Stimulated activated CD4-positive, alpha-beta T cell treated with anti-CD3 and anti-CD28 coated beads, Interleukin-2, amount 100 ng/mL, for 4 hours (primary cell): ENCODE measurements at places on chromosomes 12 and 14.

GRCh38 chr12:93125126-93125525 is 196.0 kb upstream of the EEA1 start:
- no peak for DNase-seq

- no peak for DNase-seq
Observed at GRCh38 chr14:23563473-23564180, 4.0 kb downstream of the AP1G2 start.

GRCh38 chr12:67852701-67853100 is 136.5 kb upstream of the IFNG-AS1 start:
- DNase-seq: no peak

DNA sequence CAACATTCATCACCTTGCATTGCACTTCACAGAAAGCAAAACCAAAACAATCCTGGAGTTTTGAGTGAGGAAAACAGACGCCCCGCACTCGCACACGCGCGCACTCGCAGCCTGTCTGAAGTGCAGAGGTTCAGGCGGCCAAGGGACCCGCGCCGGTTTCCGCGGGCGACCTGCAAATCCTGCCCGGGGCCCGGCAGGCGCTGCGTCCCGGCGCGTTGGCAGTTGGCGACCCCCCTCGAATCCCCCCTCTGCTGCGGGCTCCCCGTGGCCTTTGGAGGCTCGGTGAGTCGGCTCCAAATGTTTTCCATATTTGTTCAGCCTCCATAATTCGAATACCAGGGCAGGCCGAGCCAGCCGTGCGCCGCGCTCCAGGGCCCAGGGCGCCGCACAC is at the start of gene SSPN:
Gene SSPN, plus strand, starts transcription at position 324 of the 391 bp plus-strand sequence. CDS start 100 bp downstream, outside the sequence.
- DNase-seq: no peak

DNA sequence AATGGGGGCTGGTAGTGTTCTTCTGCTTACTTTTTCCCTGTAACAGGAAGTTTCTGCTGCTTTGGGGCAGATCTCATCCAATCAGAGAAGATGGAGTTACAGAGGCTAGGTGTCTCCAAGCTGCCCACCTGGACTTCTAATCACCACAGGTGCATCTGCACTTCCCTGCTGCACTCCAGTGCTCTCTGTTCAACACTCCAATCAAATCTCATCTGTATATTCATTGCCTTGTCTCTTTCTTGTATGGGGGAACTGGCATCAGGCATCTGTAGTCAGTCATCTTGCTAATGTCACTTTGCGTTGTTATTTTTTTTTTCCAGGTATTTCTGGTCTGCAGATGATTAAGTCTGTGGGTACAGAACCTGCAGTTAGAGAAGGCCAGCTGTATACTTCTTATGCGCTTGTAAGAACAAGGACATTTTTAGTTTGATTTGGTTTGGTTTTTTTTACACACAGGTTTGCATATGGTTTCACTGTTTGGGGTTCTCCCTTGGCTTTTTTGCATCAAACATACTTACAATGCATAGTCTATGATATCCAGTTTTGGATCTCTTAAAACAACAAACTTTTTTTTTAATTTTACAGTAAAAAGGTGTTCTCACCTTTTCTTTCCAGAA is 116.0 kb downstream of the METTL25 start:
- DNase-seq: no peak

DNA sequence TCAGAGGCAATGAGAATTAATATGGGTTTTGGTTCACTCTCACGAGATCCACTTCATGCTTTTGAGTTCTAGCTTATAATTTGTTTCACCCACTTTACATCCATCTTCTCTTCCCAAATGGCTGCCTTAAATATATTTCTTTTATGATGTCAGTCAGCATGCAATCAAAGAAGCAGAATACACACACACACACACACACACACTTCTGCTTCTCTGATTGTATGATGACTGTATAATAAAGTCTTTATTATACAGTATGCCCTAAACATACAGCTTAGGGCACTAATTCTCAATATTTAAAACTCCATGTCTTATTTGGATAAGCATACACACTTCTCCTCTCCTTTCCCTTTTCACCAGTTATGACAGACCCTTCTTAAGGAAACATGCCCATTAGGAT is 6.7 kb upstream of the ETV6 start:
- no peak for DNase-seq

DNA sequence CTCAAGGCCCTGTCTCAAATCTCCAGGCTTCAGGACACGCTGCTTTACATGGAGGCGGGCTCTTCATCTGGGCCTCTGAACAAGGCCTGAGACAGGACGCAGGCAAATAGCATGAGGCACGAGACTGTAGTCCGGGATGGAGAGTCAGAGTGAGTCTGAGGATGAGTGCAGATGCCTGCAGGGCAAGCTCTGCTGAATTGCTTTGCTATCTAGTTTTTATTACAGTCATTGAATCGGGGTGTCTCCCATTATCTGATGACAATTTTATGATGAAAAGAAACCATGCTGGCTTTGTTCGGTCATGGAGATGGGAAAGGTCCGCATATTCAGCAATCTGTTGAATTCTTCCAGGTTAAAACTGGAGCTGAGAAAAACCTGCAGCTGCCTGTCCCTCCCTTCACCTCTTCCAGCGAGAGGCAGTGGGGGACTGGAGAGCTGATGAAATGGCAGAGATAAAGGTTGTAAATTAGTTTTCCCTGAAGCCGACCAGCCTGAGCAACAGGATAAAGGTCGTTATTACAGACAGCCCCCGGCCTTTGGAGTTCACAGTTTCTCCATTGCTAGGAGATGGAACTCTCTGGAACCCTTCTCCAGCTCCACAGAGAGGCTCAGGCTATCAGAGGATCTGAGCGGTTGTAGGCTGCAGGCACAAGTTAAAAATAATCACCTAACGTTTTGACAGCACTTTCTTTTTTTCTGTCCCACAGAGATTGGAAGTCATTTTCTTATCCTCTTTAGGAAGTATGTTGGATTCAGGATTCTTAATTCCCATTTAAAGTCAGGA is 1.3 kb upstream of the ADGRD1 start:
- no peak for DNase-seq

DNA sequence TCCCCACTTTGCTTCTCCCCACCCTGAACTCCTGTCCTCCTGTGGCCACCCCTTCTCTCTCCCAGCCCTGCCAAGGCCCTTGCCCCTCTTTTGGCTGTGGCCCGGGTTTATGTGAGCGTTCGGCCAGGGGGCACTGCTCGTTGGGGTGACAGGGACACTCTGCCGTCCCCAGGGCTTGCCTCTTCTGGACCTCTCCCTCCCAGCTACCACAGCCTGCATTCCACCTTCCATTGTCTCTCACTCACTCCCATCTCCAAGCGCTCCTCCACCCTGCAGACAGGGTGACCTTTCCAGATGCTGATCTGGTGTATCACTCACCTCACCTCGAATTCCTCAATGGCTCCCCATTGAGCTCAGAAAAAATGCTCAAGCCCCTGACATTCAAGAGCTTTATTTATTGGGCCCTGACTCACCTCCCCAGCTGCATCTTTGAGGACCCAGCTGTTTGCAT is 1.4 kb downstream of the SERPINA9 start:
- no peak for DNase-seq

GRCh38 chr14:82113710-82114109 is 580.1 kb upstream of the SEL1L start:
- no peak for DNase-seq

DNA sequence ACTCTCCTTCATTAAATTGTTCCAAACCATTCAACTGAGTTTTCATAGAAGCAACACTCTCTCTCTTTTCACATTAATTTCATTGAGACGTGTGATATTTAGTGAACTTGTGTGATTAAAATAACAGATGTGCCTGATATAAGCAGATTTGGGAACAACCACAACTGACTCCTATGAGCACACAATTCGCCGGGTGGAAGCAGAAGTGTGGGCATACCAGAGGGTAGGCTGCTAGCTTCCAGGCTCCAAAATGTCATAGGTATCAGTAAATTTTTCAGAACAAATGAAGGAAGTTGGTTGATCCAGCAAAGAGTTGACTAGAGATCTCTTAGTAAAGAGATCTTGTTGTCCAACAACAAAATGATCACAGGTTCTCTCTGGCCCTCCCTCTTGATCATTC is 429.7 kb downstream of the DPF3 start:
- DNase-seq: no peak

DNA sequence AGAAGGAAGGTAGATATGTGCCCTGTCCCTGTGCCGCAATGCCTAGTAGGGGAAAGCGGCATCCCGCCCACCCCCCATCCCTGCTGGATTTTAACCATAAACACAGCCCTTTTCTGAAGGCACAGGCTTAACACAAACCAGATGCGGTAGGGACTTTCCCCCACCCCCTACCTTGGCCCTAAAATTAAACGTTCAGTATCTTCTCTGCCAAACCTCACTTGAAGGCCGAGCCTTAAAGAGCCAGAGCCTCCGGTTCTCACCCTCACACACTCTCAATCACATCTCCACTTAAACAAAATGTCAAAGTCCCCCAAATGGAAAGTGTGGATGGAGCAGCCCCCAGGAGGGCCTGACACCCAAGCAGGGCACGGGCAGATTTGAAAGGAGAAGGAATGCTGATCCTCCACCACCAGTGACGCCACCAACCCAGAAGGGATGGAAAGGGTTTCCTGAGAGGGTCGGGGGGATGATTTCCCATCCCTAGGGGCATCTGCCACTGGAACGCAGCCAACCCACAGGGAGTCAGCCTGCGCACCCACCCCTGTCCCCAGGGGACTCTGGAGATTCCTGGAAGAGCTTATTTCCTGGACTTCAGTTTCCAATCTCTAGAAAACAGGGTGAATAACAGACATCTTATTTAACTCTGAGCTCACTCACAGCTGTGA is 26.4 kb downstream of the ACTN1 start:
- no peak for DNase-seq

DNA sequence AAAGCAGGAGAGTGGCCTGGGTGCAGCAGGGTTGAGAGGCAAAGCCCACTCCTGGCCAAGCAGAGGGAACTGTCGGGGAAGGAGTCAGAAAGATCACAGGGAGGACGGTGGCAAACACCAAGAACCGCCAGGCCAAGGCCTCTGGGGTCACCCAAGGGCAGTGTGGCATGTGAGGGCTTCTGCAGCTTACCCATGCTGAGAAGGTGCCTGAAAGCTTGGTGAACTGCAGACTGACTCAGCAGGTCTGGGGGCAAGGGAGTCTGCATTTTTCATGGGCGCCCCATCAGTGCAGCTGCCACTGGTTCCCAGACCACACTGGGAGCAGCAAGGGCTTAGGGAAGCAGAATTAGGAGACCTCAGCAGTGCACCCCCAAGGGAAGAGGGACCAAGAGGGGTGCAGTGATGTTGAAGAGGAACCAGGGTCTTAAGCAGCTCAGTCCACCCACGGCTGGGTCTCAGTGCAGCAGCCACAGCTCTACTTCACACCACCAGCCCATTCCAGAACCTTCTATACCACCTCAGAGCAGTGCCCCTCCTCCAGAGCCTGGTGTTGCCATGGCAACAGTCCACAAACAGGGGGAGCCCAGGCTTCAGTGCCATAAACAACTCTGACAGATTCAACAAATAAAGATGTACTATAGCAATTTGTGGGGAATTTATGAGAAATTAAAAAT is 59.4 kb downstream of the ITPK1 start:
- no peak for DNase-seq

GRCh38 chr14:91418387-91419043 is 895 bp upstream of the CCDC88C start:
- DNase-seq: peak; percentile 74

- DNase-seq: no peak
Observed at GRCh38 chr14:92348154-92348553, 25.2 kb downstream of the SLC24A4 start.

DNA sequence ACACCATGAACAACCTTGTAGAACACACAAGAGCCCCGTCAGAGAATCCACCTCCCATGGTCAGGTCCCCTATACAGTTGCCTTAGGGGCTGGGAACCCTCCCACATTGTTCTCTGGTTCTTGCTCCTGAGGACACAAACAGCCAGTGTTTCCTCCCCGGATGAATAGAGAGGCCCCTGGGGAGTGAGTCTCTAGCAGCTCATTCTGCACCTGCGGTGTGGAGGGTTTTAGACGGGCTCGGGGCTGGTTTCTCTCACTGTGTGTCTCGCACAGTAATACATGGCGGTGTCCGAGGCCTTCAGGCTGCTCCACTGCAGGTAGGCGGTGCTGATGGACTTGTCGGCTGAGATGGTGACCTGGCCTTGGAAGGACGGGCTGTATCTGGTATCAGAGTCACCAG is 1052.1 kb downstream of the TMEM121 start:
- DNase-seq: no peak

- no peak for DNase-seq
Observed at GRCh38 chr12:38736821-38737220, 168.6 kb downstream of the CPNE8 start.

GRCh38 chr12:109962398-109962797 is 33.8 kb downstream of the GIT2 start:
- no peak for DNase-seq

DNA sequence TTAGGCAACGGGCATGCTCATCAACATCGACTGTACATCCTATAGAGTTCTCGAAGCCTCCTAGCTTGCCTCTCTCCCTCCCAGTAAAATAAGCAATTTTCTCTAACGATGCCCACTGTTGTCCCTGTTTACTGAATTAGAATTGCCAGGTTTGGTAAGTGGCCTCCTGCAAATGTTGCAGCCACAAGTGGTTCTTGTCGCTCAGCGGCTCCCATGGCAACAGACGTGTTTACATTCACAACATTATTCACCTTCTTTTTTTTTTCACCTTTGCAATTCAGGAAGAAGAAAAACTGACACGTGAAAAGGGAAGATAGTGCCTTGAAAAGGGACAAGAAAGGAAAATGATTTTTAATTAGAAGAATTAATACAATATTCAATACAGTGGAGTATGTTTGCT is 100.9 kb upstream of the PKP2 start:
- DNase-seq: no peak

DNA sequence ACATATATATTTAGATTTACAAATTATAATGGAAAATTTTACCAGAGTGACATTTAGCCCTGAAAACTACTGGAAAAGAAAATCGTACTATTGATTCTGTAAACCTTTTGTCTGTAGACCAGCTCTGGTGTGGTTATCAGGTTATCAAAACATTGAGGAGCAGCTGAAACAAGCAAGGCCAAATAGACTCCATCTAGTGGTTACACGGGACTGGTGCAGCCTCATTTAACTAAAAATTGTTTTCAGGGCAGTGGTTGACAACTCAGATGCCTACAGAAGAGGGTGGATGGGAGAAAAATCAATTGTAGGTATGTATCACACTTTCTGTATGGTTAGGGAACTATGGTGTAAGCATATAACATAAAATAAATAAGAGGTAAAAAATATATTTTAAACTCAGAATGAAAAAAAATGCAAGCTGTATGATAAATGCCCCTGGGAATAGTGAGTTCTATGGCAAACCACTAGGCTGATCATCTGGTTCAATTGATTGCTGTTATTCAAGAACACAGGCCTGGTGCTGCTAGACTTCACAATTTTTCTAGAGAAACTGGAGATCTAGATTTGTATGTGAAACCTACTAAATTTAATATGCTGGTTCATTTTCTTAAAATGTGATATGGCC is 51.2 kb downstream of the ACSS3 start:
- no peak for DNase-seq

DNA sequence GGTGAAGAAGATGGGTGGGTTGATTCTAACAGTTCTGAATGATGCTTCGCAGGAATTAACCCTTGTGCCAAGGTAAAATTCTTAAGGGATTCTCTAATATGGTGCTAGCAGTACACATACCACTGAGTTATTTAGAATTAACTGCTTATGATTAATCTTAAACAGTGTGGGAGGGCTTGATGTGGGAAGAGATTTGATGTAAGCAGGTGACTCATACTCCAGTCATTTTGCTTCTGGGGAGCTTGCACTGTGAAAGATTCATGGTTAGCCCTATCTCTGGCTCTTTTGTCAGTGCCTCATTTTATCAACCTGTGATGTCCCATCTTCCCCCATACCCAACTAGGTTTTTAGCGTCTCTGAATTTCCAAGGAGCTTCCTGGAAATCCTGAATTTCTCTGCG is 83.8 kb downstream of the NRXN3 start:
- DNase-seq: no peak
